NT2/D1 (cell line): ENCODE measurements at places on chromosomes 11 and 22.
A peak's percentile ranks its signal among the peaks of the same experiment; 100 is the strongest.

- no peak for DNase-seq
Observed at GRCh38 chr11:117717485-117718314, 79.3 kb downstream of the DSCAML1 start.

GRCh38 chr11:78350646-78351165 lies 66.9 kb downstream of the GAB2 start:
- DNase-seq, result no peak

DNA sequence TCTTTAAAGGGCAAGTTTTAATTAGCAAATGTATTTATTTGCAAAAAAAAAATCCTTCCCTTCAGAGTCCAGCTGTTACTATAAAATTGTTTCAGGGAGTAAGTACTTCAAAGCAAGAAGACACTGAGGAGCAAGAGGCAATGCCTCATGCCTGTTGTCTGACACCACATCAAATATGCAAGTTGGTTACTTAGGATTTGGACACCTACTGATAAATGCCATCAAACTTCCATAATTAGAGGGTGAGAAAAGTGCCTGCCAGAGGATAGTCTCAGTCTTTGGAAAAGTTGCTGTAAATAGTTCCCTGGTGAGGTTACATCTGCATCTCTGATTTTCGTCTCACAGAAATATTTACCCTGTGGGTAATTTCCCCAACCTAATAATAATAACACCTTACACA lies 4.1 kb upstream of the TENM4 start:
- DNase-seq, result no peak

DNA sequence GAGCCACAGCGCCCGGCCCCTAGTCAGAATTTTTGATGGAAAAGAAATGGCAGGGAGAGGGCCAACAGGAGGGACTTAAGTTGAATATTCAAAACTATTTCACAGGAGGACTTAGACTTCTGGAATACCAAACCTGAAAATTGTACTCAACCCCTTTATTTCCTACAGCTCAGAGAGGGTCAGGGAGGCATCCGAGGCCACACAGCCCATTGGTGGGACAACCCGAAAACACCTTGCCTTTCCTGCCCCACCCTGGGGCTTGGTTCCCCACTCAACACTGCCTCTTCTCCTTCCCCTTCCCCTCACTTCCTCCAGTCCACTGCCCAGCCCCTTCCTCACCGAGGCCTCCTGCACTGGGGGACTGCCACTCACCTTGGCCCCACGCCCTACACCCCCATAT lies 1.4 kb downstream of the NAALADL1 start:
- no peak for DNase-seq

- DNase-seq, result peak; percentile 77
Observed at GRCh38 chr11:111982019-111982464, 43.2 kb upstream of the DLAT start.

DNA sequence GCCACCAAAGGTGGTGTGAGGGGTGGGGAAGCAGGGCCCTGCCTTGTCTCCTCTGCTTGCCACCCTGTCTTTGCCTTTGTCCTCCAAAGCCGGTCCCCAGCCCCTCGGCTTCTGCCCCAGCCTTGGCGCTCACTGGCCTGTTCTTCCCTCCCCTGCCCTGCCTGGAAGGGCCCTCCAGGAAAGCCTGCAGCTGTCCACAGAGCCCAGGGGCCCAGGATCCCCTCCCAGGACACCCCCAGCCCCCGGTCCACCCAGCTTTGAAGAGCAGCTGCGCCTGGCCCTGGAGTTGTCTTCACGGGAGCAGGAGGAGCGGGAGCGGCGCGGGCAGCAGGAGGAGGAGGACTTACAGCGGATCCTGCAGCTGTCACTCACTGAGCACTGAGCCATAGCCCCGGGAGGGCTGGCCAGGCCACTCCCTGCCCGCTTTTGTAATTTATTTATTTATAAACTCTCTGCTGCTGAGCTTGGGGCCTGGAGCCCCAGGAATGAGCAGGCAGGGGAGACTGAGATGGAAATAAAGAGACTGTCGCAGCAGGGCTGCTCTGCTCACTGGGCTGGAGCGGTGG lies 1.3 kb upstream of the SSH3 start:
- peak; percentile 61 for DNase-seq

- no peak for DNase-seq
Observed at GRCh38 chr11:36586543-36586942, 7.8 kb upstream of the IFTAP start.

DNA sequence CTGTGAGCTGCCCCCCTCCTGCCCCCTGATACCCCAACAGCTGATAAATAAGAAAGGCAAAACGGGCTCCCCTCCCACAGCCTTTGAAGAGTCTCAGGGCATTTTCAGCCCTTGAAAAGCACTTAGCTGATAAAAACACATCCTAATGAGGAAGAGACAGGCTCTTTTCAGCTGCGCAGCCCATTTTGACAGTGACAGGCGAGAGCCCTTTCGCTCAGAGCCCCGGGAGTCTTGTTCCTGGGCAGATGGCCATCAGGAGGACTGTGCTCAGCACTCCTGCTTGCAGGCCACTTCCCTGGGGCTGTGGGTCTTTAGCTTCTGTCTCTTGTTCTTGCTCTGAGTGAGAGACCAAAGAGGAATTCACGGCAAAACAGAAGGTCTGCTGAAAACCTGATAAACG lies 757.2 kb downstream of the BRD1 start:
- DNase-seq, result no peak

- no peak for DNase-seq
Observed at GRCh38 chr11:72707032-72707431, 32.8 kb upstream of the PDE2A start.

DNA sequence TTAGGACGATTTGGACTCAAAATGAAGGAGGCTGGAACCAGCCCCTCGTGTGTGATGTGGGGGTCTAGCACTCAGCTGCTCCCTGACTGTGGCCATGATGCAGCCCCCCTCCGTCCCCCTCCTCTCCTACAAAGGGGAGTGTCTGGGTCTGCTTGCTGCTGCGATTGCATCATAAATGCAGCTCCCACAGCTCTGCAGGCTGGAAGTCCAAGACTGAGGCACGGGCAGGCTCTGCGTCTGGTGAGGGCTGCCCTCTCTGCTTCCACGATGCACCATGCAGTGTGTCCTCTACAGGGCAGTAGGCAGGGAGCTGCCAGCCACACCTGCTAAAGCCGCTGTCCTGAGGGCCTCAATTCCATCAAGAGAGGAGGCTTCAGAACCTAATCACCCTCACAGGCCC lies 432.1 kb downstream of the BRD1 start:
- DNase-seq, result no peak

GRCh38 chr22:19843107-19843856 lies 11.4 kb downstream of the GNB1L start:
- no peak for DNase-seq

GRCh38 chr11:11513422-11513821 lies 108.4 kb downstream of the GALNT18 start:
- DNase-seq, result no peak

DNA sequence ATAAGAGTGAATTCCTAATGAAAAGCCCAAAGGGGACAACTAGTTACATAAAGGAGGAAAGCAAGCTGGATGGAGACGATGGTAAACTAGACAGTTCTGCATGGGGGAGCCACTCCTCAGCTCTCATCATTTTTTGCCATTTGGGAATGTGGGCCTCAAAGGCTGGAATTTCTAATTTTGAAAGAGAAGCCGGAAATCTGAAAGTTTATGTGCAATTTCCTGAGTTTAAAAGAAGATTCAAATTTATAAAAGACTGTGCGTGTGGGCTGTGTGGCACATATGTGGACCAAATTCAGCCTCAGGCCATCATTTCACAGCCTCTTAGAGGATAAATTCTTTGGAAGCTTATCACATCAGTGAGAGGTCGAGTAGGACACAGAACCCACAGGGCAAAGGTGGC lies 18.3 kb upstream of the CRY2 start:
- no peak for DNase-seq

DNA sequence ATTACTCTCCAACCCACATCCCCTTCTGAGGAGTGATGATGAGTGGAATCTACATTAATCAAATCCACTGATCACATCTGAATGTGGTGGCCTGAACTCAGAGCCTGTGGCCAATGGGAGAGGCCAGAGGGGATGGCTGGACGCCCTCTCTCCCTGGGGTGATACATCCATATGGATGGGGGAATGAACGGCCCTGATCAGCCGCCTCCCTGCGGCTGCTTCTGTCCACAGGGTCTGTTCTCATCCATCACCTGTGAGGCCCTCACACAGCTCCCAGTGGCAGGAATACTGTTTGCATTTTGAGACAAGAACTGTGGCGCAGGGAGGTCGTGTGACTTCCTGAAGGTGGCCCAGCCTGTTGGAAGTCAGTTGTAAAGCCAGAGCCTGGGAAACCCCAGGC lies 78.3 kb upstream of the SHISAL1 start:
- DNase-seq, result no peak

GRCh38 chr22:42717197-42717928 lies 3.3 kb downstream of the A4GALT start:
- DNase-seq, result peak; percentile 33

DNA sequence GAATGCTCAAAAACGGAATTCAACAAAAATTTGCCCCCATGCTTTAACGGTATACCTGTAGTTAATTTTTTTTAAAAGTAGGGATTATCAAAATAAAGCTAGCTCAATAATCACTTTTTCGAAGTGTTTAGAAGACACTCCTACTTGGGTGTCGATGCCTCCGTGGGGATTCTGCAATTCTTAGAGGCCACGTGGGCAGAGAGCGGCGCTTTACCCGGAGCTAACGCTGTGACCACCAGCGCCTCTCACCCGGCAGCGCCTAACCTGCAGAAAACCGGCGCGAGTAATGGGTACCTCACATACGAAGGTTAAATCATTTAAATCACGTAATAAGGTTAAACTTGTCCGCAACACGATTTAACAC lies 583 bp downstream of the TAF1D start:
- no peak for DNase-seq

GRCh38 chr11:112267188-112267591 lies 6.5 kb upstream of the PLET1 start:
- no peak for DNase-seq

- DNase-seq, result no peak
Observed at GRCh38 chr22:18113680-18114394, 3.2 kb downstream of the TUBA8 start.

GRCh38 chr11:45181889-45182550 lies 35.6 kb downstream of the PRDM11 start:
- DNase-seq, result no peak

GRCh38 chr22:36425977-36426523 lies 38.3 kb upstream of the MYH9 start:
- DNase-seq, result no peak

DNA sequence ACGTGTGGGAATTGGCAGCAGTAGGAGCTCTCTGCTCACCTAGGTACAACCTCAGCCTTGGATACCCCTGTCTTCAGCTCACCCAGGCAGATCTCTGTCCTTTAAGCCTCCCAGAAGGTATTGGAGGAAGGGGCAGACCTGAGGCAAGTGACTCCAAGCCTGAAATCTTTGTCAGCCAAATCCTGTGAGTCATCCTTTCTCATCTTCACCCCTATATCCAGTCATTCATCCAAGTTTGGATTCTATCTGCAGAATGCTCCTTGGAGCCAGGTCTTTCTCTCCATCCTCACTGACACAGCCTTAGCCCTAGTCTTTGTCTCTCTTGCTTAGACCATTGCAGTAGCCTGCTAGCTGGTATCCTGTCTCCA lies 10.4 kb upstream of the THY1 start:
- no peak for DNase-seq

- no peak for DNase-seq
Observed at GRCh38 chr11:75371949-75372876, 20.8 kb upstream of the ARRB1 start.
